ENCODE measurements at places on chromosomes 6 and 20. TPM values are rescaled to one million over a fixed set of nuclear protein-coding genes. Genes with fewer than 3 reads are reported as not detected.

The COMMD7 gene
- 43.2 TPM for total RNA-seq

DNA sequence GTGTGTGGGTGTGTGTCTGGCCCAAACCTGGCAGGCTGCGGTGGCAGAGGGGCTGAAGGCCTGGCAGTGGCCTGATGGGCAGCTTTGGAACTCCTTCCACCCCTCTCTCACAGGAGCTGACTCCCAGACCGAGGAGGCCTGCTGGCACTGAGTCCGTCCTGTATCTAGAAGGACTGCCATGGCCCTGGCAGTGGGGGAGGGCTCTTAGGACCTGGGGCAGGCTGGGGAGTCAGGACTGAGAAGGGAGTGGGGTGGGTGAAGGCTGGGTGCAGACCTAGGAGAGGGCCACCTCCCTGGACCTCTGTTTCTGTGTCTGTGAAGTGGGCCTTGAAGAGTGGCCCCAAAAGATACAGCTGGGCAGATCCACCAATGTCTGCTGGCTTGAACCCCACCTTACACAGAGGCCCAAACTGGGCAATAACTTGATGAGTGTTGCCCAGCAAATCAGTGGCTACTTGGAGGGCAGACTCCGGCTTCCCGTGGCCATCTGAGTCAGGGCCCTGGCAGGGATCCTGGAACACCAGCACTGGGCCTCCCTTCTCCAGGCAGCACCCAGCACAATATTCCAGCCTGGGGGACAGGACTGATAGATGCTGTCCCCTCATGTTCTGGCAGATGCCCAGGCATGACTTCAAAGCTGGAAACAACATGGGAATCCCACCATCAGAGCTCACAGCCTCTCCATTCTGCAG is 46.7 kb upstream of the BLCAP start:
- DNase-seq, result peak; percentile 71

- DNase-seq, result peak; percentile 76
These were observed 194.6 kb downstream of the DLL1 start for GRCh38 chr6:170096191-170096802.

GRCh38 chr6:151609146-151609902 is 115.5 kb downstream of the CCDC170 start:
- DNase-seq, result no peak

The FOXS1 gene
- 5.0 TPM for total RNA-seq
